ENCODE measurements at places on chromosomes 7 and 10. TPM values are rescaled to one million over a fixed set of nuclear protein-coding genes. Genes with fewer than 3 reads are reported as not detected.

Gene ICA1
- total RNA-seq, result under 0.01 TPM

Gene TES
- 36.1 TPM for total RNA-seq

Gene VAX1
- total RNA-seq, result not detected

Gene PTPN20
- 0.14 TPM for total RNA-seq

Gene EPDR1
- 112 TPM for total RNA-seq

Gene NOM1
- 10.0 TPM for total RNA-seq

Gene GSTO2
- total RNA-seq, result 2.0 TPM

Gene TAS2R5
- total RNA-seq, result 0.57 TPM

Gene TMEM72
- not detected for total RNA-seq

Gene LLCFC1
- total RNA-seq, result not detected

Gene CCDC201
- not detected for total RNA-seq

Gene STEAP1B
- 6.9 TPM for total RNA-seq

Gene TMEM130
- 0.14 TPM for total RNA-seq

Gene PLAU
- 143 TPM for total RNA-seq

Gene CAV1
- 150 TPM for total RNA-seq

Gene SNCG
- total RNA-seq, result 23.8 TPM

Gene HOGA1
- 0.28 TPM for total RNA-seq

Gene NME8
- total RNA-seq, result not detected

Gene PTF1A
- not detected for total RNA-seq
